ENCODE measurements at places on chromosomes 7 and 10. TPM values are rescaled to one million over a fixed set of nuclear protein-coding genes. Genes with fewer than 3 reads are reported as not detected.

OR6B1 gene
- total RNA-seq, result not detected

NRCAM gene
- 2.4 TPM for total RNA-seq

CPEB3 gene
- 6.8 TPM for total RNA-seq

EMX2 gene
- total RNA-seq, result not detected

DGKI gene
- total RNA-seq, result 10.3 TPM

C10orf67 gene
- total RNA-seq, result not detected

MLXIPL gene
- 6.4 TPM for total RNA-seq

ZNF789 gene
- total RNA-seq, result 3.5 TPM

DEPP1 gene
- total RNA-seq, result 473 TPM

CYP3A4 gene
- not detected for total RNA-seq

SPOCK2 gene
- total RNA-seq, result 3.5 TPM

HOXA9 gene
- not detected for total RNA-seq

ATE1 gene
- 14.8 TPM for total RNA-seq

TMEM196 gene
- total RNA-seq, result not detected

LIPJ gene
- 0.27 TPM for total RNA-seq

DOCK1 gene
- 52.9 TPM for total RNA-seq

IGF2BP3 gene
- total RNA-seq, result 0.27 TPM

SFTPA1 gene
- total RNA-seq, result not detected

ST7 gene
- total RNA-seq, result 56.2 TPM

AHCYL2 gene
- total RNA-seq, result 31.4 TPM

HIPK2 gene
- total RNA-seq, result 49.4 TPM

SUGCT gene
- 15.2 TPM for total RNA-seq

LIPF gene
- total RNA-seq, result not detected

CACNB2 gene
- total RNA-seq, result 56.7 TPM

PCLO gene
- total RNA-seq, result 0.95 TPM

MMD2 gene
- not detected for total RNA-seq

TMEM140 gene
- 27.6 TPM for total RNA-seq

TMEM176A gene
- total RNA-seq, result 9.1 TPM

HKDC1 gene
- not detected for total RNA-seq

CADPS2 gene
- total RNA-seq, result 16.4 TPM

C10orf62 gene
- total RNA-seq, result not detected

CWF19L1 gene
- total RNA-seq, result 27.2 TPM

CARD11 gene
- total RNA-seq, result 3.7 TPM

COBL gene
- 1.4 TPM for total RNA-seq

Measured in thoracic aorta (tissue), 2 donors.